ENCODE measurements at places on chromosomes 2 and 18. TPM values are rescaled to one million over a fixed set of nuclear protein-coding genes. Genes with fewer than 3 reads are reported as not detected.

DNA sequence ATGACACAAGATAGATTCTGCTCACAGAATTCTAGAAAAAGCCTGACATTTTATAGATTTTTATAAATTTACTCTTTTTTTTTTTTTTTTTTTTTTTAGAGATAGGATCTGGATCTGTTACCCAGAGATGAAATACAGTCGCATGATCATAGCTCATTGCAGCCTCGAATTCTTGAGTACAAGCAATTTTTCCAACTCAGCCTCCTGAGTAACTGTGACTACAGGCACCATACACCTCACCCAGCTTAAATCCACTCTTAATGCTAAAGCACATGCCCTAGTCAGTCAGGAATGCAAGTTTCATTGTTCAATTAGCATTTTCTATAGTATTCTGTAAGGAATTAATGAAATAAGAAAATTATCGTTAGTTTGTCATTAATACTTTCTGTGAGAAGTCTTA is 32.1 kb upstream of the WDR75 start:
- no peaks in the 10 kb centered on the region for H3K36me3 ChIP-seq
- H3K4me1 ChIP-seq, result peaks cover 20% of the 10 kb centered on the region
- no peak overlapping the region for H3K4me3 ChIP-seq
- no peak for DNase-seq
- H3K27ac ChIP-seq, result no peak overlapping the region

DNA sequence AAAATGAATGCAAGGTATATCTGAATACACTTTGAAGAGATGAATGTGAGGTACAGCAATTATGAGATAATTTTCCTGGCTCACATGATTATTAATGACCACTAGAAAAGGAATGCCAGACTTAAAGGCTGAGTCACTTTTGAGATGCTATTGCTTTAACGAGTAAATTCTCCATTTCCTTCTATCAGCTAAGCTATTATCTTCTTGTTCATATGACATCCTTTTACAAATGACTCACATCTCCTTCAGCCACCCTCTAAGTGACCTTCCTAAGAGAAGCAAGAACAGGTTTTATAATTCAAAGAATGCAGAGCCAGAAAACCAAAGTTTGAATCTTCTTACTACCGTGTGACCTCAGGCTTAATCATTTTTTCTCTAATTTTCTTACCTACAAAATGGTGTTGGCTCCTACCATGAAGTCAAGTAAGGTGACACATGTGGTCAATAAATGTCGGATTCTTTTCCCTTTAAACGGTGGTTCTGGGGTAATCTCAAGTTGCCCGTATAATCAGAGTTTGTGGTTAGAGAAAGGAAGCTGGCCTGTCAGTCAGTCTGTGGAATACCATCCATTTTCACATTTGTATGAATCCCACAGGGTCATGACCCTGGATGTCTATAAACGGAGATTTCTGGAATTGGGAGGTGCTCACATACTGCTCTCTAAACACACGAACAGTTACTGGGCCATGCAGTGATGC is 184.0 kb upstream of the PID1 start:
- H3K4me1 ChIP-seq, result no peaks in the 10 kb centered on the region
- no peak overlapping the region for H3K4me3 ChIP-seq
- H3K27ac ChIP-seq, result no peak overlapping the region
- H3K36me3 ChIP-seq, result no peaks in the 10 kb centered on the region
- no peak for DNase-seq
- no peaks in the 10 kb centered on the region for H3K27me3 ChIP-seq

DNA sequence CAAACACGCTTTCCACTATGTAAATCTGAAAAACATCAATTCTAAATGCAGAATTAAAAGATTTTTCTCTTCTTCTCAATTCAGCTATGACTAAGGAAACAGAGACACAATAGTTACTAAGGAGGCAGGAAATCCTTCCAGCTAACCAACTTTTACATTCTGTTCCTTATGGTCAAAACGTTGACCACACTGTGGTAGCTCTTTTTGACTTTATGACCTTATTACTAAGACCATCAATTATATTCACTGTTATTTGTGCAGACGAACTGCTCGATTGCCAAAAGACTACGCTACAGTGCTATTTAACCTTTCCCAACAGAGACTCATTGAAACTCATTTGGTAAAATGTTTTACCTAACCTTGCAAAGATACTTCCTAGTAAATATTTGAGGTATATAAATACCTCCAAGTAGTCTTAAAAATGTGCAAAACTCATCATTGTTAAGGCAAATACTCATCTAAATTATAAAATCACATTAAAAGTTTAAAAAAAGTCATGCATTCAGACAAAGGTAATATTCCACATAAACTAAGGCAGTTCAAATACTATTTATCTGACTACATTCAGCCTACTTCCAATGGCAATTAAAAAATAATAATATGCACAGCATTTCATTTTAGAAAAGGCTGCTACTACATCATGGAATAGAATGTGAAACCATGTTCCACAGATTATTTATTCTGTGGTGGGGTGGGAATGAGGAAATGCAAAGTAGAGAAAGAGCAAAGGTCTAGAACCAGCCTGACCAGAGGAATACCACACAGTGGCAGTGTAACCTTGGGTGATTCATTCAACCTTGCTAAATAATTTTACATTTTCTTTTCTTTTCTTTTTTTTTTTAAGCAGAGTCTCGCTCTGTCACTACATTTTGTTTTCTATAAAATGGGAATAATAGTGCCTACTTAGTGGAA is 139.9 kb downstream of the THADA start:
- H3K4me3 ChIP-seq, result no peak overlapping the region
- H3K4me1 ChIP-seq, result peaks cover 67% of the 10 kb centered on the region
- DNase-seq, result no peak
- no peaks in the 10 kb centered on the region for H3K27me3 ChIP-seq
- no peak overlapping the region for H3K27ac ChIP-seq

DNA sequence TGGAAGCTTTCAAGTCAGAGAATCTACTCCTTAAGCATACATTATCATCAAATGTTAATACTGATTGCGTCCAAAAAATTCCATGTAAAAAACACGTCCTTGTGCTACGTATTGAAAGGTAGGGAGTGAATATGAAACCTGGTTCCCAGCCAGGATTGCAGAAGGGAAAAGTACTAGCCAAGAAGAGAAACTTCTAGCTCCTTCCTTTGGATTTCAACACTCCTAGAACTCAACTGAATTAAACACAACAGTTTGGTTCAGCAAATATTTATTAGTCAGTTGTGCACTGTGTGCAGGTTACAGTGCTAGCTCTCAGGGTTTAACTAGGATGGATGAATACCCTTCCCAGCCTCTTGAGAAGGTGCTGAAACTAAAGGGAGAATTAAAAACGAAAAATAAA is 33.9 kb upstream of the FHL2 start:
- H3K27me3 ChIP-seq, result no peaks in the 10 kb centered on the region
- H3K36me3 ChIP-seq, result peaks cover 12% of the 10 kb centered on the region
- peak overlapping the region; percentile 58 for H3K4me3 ChIP-seq

DNA sequence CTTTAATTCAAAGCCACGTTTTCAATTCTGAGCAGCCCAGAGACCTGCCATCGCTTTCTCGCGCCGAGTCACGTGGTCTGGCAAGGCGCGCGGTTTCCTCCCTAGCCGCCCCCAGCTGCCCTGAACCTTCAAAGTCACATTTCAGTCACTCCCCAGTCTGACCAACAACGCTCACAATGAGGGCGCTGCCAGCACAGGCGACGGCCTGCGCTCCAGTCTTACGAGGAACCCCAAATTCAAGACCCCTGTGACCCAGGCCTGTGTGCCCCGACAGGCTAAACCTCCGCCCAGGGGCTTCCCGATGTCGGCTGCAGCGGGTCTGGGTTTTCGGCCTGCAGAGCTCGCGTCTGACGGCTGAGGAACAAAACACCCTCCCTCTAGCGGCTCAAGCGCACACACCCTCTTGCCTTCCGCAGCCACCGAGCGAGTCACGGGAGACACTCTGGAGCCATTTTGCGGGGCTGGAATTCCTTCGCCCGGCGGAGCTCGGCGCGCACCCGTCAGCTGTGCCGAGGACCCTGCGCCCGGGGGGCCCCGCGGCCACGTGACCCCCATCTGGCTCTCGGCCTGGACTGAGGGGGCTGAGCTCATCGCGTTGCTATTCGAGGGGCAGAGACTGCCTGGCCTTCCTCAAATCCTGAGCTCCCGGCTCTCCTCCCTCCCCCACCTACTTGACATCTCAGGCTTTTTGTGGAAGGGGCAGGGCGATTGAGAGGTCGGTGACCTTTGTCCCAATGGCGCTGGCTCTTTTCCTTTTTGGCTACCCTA is 69.9 kb upstream of the ITGB6 start:
- H3K36me3 ChIP-seq, result peaks cover 31% of the 10 kb centered on the region
- peaks cover 26% of the 10 kb centered on the region for H3K4me1 ChIP-seq
- H3K27me3 ChIP-seq, result no peaks in the 10 kb centered on the region

MERTK gene
- 5.1 TPM for total RNA-seq

ALKAL2 gene
- total RNA-seq, result 2.2 TPM

DNA sequence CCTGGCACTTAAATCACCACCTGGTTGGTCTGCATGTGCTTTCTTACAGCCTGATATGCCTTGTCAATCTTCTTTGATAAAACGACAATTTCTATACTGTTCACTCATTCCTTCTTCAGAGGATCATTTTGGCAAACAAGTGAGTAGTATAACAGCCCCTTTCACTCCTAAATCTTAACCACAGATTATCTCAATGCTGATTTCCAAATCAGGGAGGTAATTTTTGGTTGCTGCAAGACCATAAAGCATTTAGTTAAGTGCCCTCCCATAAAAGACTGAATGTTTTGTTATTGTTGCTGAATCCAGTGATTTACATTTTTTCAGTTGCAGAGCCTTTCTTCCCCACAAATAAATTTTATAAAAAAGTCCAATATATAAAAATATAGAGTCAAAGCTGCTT is 129.2 kb upstream of the CYP26B1 start:
- no peak for DNase-seq
- no peak overlapping the region for H3K4me3 ChIP-seq
- H3K27me3 ChIP-seq, result no peaks in the 10 kb centered on the region

- no peak for DNase-seq
- no peaks in the 10 kb centered on the region for H3K4me1 ChIP-seq
- H3K36me3 ChIP-seq, result no peaks in the 10 kb centered on the region
- peak overlapping the region; percentile 38 for H3K27ac ChIP-seq
- H3K27me3 ChIP-seq, result no peaks in the 10 kb centered on the region
These were observed 43.4 kb upstream of the HAAO start for GRCh38 chr2:42835577-42836371.

DNA sequence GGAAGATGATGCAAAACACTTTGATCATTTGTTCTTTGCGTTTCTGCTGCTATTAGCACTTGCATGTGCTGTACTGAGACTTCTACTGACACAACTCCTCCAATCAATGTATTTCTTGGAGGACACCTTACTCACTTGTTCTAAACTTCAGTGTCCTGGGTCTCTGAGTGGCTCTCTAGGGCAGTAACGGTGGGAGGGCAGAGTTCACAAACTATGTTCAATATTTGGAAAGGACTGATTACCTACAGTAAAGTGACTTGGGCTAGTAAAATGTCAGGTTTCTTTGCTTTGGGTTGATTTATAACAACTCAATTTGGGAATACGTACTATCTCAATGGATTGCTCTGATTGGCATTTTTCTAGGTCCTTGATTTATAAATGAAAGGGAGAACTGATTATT is 49.3 kb upstream of the PAX8 start:
- no peak for DNase-seq
- no peaks in the 10 kb centered on the region for H3K36me3 ChIP-seq
- H3K27ac ChIP-seq, result no peak overlapping the region
- H3K4me3 ChIP-seq, result no peak overlapping the region
- H3K27me3 ChIP-seq, result no peaks in the 10 kb centered on the region

EVX2 gene
- total RNA-seq, result 0.06 TPM

GRCh38 chr2:96174251-96175144 is 29.3 kb upstream of the DUSP2 start:
- no peaks in the 10 kb centered on the region for H3K36me3 ChIP-seq
- peak; percentile 68 for DNase-seq
- no peaks in the 10 kb centered on the region for H3K27me3 ChIP-seq
- H3K27ac ChIP-seq, result no peak overlapping the region

- DNase-seq, result no peak
- H3K27ac ChIP-seq, result no peak overlapping the region
- no peaks in the 10 kb centered on the region for H3K27me3 ChIP-seq
- H3K36me3 ChIP-seq, result peaks cover 33% of the 10 kb centered on the region
- no peak overlapping the region for H3K4me3 ChIP-seq
These were observed 54.7 kb downstream of the INO80D start for GRCh38 chr2:206031162-206031784.

LBX2 gene
- 1.5 TPM for total RNA-seq

TCF23 gene
- total RNA-seq, result not detected

GRCh38 chr18:9694174-9694573 is 13.9 kb upstream of the RAB31 start:
- no peak for DNase-seq
- H3K4me1 ChIP-seq, result no peaks in the 10 kb centered on the region
- H3K4me3 ChIP-seq, result no peak overlapping the region
- H3K27ac ChIP-seq, result no peak overlapping the region
- H3K36me3 ChIP-seq, result no peaks in the 10 kb centered on the region

- no peak for DNase-seq
- H3K4me3 ChIP-seq, result no peak overlapping the region
- no peaks in the 10 kb centered on the region for H3K4me1 ChIP-seq
- no peaks in the 10 kb centered on the region for H3K36me3 ChIP-seq
- no peak overlapping the region for H3K27ac ChIP-seq
- H3K27me3 ChIP-seq, result no peaks in the 10 kb centered on the region
These were observed 392.8 kb upstream of the ACVR2A start for GRCh38 chr2:147451902-147452515.

CCDC74A gene
- 2.1 TPM for total RNA-seq

DNA sequence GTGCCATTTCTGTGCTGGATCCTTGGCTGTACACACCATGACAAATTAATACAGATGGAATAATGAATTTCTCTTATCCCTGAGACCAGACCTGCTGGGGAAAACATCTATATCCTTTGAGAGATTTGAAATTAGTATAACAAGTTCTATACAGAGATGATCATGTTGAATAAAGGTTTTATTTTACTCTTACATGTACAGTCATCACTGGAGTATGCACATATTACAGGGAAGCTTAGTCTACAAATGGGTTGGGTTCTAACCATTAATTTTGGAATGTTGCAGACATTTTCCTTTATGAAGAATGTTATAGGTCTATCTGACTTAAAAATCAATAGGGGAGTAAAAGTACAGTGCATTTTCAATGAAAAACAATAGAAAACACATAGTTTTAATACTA is 29.9 kb upstream of the MMADHC start:
- no peak overlapping the region for H3K27ac ChIP-seq
- H3K4me1 ChIP-seq, result peaks cover 1% of the 10 kb centered on the region
- H3K27me3 ChIP-seq, result no peaks in the 10 kb centered on the region
- H3K36me3 ChIP-seq, result no peaks in the 10 kb centered on the region
- H3K4me3 ChIP-seq, result no peak overlapping the region
